Umbilical cord (tissue), 2 donors: ENCODE measurements at places on chromosomes 2 and 18.

DNA sequence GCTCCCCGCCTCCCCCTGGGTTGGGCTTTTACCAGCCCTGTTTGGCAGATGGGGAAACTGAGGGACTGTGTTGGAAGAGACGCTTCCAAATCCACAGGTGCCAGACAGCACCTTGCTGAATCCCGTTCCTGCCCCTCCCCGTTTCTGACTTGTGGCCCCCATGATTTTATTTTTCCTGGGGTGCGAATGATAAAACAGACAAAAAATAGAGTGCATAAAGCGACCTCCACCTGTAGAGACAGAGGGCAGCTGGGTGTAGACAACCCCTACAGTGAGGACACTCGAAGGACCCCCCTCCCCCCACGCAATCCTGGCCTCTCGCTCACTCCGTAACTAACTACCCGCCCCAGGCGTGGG is 2.2 kb upstream of the CTDSP1 start:
- no peak for DNase-seq

DNA sequence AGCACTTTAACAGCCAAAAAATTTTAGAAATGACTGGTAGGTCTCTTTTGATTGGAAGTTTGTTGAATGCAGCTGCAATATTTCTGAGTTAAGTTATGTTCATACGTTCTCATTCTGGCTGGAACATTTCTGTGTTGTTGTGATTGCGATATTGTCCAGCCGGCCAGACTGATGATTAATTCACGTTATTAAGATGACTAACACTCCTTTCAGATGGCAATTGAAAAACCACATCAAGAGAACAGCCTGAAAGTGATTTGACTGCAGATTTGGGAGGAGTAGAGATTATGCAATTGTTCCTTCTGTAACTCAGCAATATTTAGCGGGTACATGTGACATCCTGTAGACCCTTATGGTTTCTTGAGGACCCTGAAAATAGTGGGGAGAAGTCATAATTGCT is 133.7 kb downstream of the FBXO15 start:
- DNase-seq = peak; percentile 26

- DNase-seq = no peak
Measured at GRCh38 chr2:217691920-217692666, 310.7 kb downstream of the TNS1 start.

GRCh38 chr18:49227441-49228165 is 232.8 kb downstream of the DYM start:
- DNase-seq = no peak

GRCh38 chr18:51196118-51196810 is 1.2 kb downstream of the MEX3C start:
- peak; percentile 42 for DNase-seq

DNA sequence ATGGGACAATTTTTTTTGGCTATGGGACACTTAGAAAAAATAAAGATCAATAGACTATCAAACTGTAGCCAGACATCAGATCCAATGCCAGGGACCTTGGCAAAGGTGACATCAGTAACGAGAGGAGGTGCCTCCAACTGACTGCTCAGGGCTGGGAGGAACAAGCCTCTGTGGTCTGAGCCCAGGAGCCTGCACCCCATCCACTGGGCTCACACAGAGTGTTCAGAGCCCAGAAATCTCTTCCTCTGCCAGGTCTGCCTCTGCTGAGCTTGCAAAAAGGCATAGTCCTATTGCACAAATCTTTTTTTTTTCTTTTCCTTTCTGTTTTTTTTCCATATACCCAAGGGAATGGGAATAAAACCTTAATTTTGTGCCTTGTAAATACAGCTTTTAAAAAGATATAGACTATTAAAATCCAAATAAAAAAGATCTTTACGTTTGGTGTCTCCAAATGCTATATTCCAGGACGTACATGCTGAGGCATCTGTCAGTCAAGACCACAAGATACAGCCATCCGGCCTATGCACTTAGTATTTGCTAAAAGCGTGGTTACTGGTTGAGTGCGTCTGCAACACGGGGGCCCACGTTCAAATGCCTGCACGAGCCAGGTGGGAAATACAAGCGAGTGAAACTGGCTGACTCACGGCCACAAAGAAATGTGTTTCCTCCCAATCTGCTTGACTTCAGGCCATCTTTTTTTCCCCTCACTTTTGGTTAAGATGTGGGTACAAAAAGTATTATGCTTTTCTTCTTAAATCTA is 7.8 kb upstream of the ARHGAP25 start:
- DNase-seq = no peak

GRCh38 chr2:71608034-71608433 is 154.7 kb downstream of the DYSF start:
- DNase-seq = no peak
